Hair follicle dermal papilla cell (primary cell): ENCODE measurements at places on chromosomes 16 and 17. TPM values are rescaled to one million over a fixed set of nuclear protein-coding genes. Genes with fewer than 3 reads are reported as not detected.

The CCL5 gene
- total RNA-seq = 0.16 TPM in 1 of 2 replicates, not detected in the other

The HEATR9 gene
- not detected in 2 replicates for total RNA-seq

The LAT gene
- 0.49 TPM in 2 replicates for total RNA-seq

The LGALS9 gene
- 12.8 and 20.8 TPM in 2 replicates for total RNA-seq

The C17orf50 gene
- total RNA-seq = not detected in 2 replicates

The NOXO1 gene
- 0.12 TPM in 1 of 2 replicates, not detected in the other for total RNA-seq

The EPN3 gene
- not detected in 2 replicates for total RNA-seq

The G6PC1 gene
- total RNA-seq = not detected in 2 replicates

The DUSP14 gene
- total RNA-seq = 67.8 and 93.7 TPM in 2 replicates

The KRTAP3-2 gene
- not detected in 2 replicates for total RNA-seq

The USP36 gene
- 45.4 and 50.5 TPM in 2 replicates for total RNA-seq

The ETV4 gene
- 0.73 and 1.1 TPM in 2 replicates for total RNA-seq

The CFAP97D1 gene
- not detected in 2 replicates for total RNA-seq

The SCIMP gene
- not detected in 2 replicates for total RNA-seq

The ESRP2 gene
- total RNA-seq = 0.12 and 0.16 TPM in 2 replicates

The ITGB4 gene
- 9.6 and 39.8 TPM in 2 replicates for total RNA-seq

The TMEM220 gene
- total RNA-seq = 5.2 and 5.4 TPM in 2 replicates

The SLC7A6OS gene
- 14.8 and 15.3 TPM in 2 replicates for total RNA-seq

The ACLY gene
- 341 and 379 TPM in 2 replicates for total RNA-seq

The HOXB3 gene
- total RNA-seq = 11.0 and 13.0 TPM in 2 replicates

The TP53TG3C gene
- total RNA-seq = not detected in 2 replicates

The SCRN2 gene
- total RNA-seq = 28.1 and 50.5 TPM in 2 replicates

The RFFL gene
- 11.7 and 16.1 TPM in 2 replicates for total RNA-seq

The ZNF213 gene
- 10.1 and 11.7 TPM in 2 replicates for total RNA-seq

The CLEC3A gene
- not detected in 2 replicates for total RNA-seq

The TP53TG3F gene
- 0.24 TPM in 1 of 2 replicates, not detected in the other for total RNA-seq

The TEKT5 gene
- not detected in 2 replicates for total RNA-seq

The FLYWCH2 gene
- 45.9 and 60.1 TPM in 2 replicates for total RNA-seq

The EXOC3L1 gene
- total RNA-seq = not detected in 2 replicates

The CCDC144A gene
- total RNA-seq = 1.8 and 4.4 TPM in 2 replicates

The ELMO3 gene
- 0.36 and 0.49 TPM in 2 replicates for total RNA-seq

The TUBB3 gene
- total RNA-seq = 211 and 247 TPM in 2 replicates

The PNMT gene
- not detected in 2 replicates for total RNA-seq

The OR1A1 gene
- total RNA-seq = not detected in 2 replicates

The RNU2-1 gene
- not detected in 2 replicates for total RNA-seq

The NFATC2IP gene
- 14.3 and 17.0 TPM in 2 replicates for total RNA-seq

The KRT33B gene
- total RNA-seq = not detected in 2 replicates

The HERPUD1 gene
- 133 and 141 TPM in 2 replicates for total RNA-seq
